ENCODE measurements at places on chromosomes 3 and 15. TPM values are rescaled to one million over a fixed set of nuclear protein-coding genes. Genes with fewer than 3 reads are reported as not detected.

C15orf39 gene
- 4.6 TPM for polyA plus RNA-seq

IL5RA gene
- 1.1 TPM for polyA plus RNA-seq

WDR49 gene
- not detected for polyA plus RNA-seq

SLC38A3 gene
- not detected for polyA plus RNA-seq

EMC7 gene
- polyA plus RNA-seq, result 167 TPM

PLIN1 gene
- polyA plus RNA-seq, result 0.46 TPM

NEK11 gene
- 3.8 TPM for polyA plus RNA-seq

ADAMTSL3 gene
- not detected for polyA plus RNA-seq

HRG gene
- not detected for polyA plus RNA-seq

PRICKLE2 gene
- polyA plus RNA-seq, result not detected

SPINK8 gene
- polyA plus RNA-seq, result not detected

TMEM45A gene
- not detected for polyA plus RNA-seq

TUSC7 gene
- polyA plus RNA-seq, result not detected

PIERCE2 gene
- 0.30 TPM for polyA plus RNA-seq

LRRC31 gene
- not detected for polyA plus RNA-seq

BFSP2 gene
- 1.3 TPM for polyA plus RNA-seq

CEP19 gene
- 5.4 TPM for polyA plus RNA-seq

ATP8B4 gene
- 0.11 TPM for polyA plus RNA-seq

KLF13 gene
- 82.2 TPM for polyA plus RNA-seq

TEX55 gene
- polyA plus RNA-seq, result not detected

CNTN6 gene
- polyA plus RNA-seq, result not detected

SSUH2 gene
- not detected for polyA plus RNA-seq

Data from CD4-positive, alpha-beta memory T cell (primary cell).